Activated CD4-positive, alpha-beta T cell treated with anti-CD3 and anti-CD28 coated beads for 36 hours (primary cell): ENCODE measurements at places on chromosomes 4 and X.
A peak's percentile ranks its signal among the peaks of the same experiment; 100 is the strongest.

GRCh38 chr4:153750197-153750817, 9.5 kb downstream of the RNF175 start:
- peak; percentile 81 for DNase-seq

DNA sequence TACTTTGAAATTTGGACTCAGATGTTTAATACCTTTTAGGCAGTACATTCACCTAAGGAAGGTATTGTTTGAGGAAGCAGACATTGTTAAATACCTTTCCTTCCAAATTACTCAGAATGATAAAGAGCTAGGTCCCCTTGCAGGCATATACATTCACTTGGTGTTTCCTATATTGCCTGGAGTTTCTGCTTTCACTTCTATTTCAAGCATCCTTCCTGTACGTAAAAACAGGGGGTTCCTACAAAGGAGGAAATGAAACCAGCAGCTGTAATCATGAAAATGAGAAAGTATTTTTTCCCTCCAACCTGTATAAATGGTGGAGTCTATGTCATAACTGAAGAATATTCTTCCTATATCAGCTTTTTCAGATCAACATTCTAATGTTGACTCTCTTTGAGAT, 90.4 kb upstream of the RASGEF1B start:
- no peak for DNase-seq

DNA sequence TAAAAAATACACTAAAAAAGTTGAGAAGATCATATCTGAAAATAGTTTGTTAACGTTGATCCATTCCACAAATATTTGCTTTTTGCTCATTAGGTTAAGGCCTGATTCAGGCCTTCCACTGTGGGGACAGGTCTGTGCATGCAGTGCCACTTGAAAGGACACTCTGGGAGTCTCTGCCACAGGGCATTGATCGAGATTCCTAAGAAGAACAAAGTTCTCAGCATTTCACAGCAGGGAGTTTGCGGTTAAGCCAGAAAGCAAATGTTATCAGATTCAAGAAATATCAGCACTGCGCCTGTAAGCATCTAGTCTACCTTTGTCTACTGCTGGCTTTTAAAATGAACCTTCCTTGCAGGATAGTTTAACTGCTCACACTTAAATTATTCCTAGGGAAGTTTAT, 62.2 kb upstream of the TNIP3 start:
- DNase-seq: no peak

GRCh38 chrX:19152762-19153161, 30.5 kb upstream of the ADGRG2 start:
- no peak for DNase-seq

GRCh38 chr4:108828620-108829019, 65.8 kb upstream of the ETNPPL start:
- no peak for DNase-seq

DNA sequence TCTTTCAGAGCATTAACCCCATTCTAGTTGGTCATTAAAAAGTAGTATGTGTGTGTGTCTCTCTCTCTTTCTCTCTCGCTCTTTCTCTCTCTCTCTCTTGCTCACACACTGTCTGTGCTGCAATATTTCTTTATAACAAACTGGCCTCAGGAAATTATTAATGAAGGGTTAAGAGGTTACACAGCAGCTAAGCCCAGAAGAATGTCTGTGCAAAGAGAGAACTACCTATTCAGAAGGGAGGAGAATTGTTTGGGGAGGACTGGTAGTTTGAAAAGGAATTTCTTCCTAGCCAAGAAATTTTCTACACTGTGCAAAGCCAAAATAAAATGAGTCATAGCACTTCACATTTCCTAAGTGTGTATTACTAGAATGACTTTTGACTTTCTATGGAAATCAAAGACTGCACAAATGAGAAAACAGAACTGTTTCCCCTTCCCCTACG, 22.2 kb downstream of the PDGFC start:
- DNase-seq: no peak

DNA sequence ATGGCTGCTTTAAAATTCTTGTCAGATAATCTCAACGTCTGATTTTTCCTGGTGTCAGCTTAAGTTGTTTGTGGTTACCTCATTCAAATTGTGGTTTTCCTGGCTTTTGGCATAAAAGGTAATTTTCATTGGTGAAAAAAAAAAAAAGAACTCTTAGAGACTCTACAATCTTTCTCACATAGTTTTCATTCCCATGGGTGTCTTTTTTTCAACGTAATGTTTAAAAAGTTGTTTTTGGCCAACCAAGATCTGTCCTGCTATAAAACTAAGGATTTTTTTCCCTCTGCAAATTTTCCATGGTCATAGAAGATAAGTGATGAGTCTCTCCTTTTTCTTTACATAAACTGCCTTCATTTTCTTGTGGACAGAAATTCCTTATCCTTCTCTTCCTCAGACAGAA, 28.9 kb upstream of the RPS6KA6 start:
- no peak for DNase-seq

- DNase-seq: no peak
Observed at GRCh38 chrX:55731826-55732225, 14.3 kb downstream of the RRAGB start.

- DNase-seq: no peak
Observed at GRCh38 chr4:70709611-70710205, 12.1 kb upstream of the RUFY3 start.

DNA sequence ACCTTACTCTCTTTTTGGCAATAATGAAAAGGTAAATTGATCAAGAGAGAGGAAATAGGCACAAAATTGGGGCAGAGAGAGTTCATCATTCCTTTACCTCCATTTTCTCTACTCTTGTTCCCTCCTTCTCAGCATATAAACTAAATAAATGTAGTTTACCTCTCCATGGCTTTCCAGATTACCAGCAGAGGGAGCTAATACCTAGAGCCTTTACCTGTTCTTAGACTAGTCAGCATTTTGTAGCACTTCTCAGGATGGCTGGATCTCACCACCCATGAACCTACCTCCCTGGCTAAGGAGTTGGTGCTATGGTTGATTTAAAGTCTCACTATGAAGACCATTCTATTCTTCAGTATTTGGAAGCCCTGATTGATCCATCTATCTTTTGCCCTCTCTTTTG, 15.7 kb downstream of the OFD1 start:
- peak; percentile 10 for DNase-seq

- DNase-seq: no peak
Observed at GRCh38 chr4:94590493-94590892, 138.8 kb downstream of the PDLIM5 start.

- no peak for DNase-seq
Observed at GRCh38 chrX:153930011-153930910, 4.2 kb upstream of the ARHGAP4 start.

DNA sequence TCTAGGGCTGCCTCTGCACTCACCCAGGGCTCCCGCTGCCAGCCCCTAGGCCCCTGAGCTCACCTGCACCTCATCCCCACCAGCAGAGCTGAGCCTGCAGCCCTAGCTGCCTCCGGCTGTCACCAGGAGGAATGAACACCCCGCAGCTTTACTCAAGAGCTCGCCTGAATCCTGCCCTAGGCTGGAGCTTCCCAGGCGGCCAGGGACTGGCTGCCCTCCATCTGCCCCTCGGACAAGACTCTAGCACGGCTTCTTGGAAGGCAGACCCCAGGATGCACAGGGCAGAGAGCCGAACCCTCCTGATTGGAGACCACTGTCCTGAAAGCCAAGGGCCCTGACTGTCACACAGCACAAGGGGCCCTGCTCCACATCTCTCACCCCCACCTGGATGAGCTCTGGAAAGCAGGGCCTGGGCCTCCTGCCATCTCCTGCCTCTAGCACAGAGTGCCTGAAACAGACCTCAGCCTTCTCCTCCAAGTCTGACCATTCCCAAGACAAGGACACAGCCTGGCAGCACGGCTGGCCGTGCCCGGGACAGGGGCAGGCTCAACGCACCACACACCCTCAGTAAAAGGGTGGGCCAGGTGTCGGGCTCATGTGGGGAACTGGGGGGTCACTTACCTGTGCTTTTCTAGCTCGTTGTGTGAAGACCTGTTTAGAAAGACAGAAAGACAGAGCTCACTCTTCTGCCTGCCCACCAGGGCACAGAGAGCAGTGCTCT, 4.4 kb downstream of the MXD4 start:
- DNase-seq: peak; percentile 3

- DNase-seq: no peak
Observed at GRCh38 chr4:188485906-188486305, 346.7 kb downstream of the TRIML1 start.

DNA sequence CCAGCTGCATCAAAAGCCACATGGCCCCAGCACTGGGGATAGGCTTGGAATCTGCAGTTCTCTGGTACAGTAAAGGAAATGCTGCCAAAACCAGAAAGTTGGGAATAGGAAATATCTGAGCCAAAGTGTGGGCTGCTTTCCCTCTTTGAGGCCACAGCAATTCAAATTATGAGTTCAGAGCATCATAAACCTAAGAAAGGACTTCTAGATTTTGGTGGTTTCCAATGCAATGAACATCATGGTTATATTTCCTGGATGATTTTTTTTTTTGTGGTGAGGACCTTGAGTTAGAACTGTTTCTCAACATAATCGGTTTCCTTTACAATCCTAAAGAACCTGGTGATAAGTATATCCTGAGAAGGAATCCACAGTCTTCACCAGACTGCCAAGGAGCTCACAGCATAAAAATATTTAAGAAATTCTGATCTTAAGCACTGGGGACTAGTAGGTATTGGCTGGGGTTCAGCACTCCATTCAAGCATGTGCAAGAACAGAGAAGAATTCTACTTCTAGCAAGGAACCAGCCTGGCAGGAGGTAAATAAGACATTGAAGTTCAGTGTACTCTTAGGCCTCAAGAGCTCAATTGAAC, 29.8 kb upstream of the ARHGAP24 start:
- no peak for DNase-seq

GRCh38 chr4:26367811-26368210, 47.0 kb downstream of the RBPJ start:
- no peak for DNase-seq

GRCh38 chr4:71221510-71222466, 117.0 kb upstream of the SLC4A4 start:
- no peak for DNase-seq

DNA sequence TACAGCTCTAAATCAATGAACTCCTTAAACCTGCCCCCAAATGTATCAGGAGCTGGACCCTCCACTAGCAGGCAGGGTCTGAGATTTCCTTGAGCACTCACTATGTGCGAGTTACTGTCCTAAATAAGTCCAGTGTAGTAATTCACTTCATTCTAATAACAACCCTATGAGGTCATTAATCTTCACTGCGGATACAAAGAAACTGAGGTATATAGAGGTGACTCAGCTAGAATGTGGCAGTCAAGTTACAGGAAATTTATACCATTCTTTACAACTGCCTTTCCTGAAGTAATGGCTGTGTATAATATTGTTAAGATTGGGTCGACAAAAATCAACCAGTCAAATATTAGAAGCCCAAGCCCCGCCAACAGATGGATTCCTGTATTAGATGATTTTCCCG, 473.9 kb upstream of the FTHL17 start:
- DNase-seq: no peak

DNA sequence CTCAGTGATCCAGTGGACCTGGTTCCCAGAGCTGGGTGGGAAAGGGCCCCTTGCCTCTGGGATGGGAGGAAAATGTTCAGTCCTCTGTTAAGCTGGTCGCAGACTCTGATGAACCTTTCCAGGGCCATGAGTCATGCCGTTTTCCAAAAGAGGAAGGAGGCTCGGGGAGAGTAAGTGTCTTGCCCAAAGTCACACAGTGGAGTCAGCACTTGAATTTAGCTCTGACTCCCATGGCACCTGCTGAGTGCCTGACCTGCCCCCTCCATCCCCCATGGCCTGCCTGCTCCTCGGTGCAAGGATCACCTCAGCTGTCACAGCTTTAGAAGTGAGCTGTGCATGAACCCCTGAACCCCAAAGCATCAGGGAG, 14.0 kb upstream of the KIAA0232 start:
- DNase-seq: no peak

GRCh38 chrX:105098201-105098600, 122.3 kb downstream of the TEX13A start:
- no peak for DNase-seq

GRCh38 chrX:118718737-118719136, 8.7 kb upstream of the IL13RA1 start:
- no peak for DNase-seq

- DNase-seq: no peak
Observed at GRCh38 chrX:72031634-72032033, 100.1 kb downstream of the RTL5 start.

GRCh38 chr4:30867427-30867826, 147.3 kb downstream of the PCDH7 start:
- no peak for DNase-seq

- no peak for DNase-seq
Observed at GRCh38 chrX:97027384-97027922, 143.7 kb downstream of the RPA4 start.

DNA sequence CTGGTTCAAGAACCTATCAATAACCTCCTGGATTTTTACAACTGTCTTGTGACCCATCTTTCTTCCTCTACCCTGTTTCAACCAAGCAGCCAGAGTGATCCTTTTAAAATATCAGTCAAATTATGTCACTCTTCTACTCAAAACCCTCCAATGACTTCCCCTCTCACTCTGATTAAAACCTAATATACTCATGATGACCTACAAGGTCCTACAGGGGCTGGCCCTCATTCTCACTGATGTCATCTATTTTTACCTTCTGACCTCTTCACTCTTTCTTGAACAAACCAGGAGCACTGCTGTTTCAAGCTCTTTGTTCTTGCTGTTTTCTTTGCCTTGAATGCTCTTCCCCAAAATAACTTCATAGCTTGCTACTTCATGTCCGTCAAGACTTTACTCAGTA, 48.5 kb downstream of the ARHGEF38 start:
- DNase-seq: no peak

DNA sequence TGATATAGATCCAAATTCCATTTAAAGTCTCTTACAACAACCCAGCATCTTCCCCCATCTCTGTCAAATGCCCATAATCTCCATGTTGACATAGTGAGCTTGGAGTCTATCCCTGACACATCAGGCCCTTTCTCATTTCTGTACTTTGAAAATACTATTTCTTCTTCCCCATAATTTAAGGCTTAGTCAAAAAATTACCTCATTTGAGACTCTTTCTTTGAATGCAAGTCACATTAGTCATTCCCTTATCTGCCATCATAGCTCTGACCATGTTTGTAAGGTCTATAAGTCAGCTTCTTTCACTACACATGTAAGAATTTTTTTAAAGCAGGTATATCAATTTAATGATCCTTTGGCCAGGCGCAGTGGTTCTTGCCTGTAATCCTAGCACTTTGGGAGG, 99.9 kb downstream of the DDX60 start:
- DNase-seq: no peak

GRCh38 chr4:150570862-150571261, 11.1 kb upstream of the MAB21L2 start:
- DNase-seq: no peak

GRCh38 chr4:185874516-185875230, 62.7 kb upstream of the SORBS2 start:
- no peak for DNase-seq

DNA sequence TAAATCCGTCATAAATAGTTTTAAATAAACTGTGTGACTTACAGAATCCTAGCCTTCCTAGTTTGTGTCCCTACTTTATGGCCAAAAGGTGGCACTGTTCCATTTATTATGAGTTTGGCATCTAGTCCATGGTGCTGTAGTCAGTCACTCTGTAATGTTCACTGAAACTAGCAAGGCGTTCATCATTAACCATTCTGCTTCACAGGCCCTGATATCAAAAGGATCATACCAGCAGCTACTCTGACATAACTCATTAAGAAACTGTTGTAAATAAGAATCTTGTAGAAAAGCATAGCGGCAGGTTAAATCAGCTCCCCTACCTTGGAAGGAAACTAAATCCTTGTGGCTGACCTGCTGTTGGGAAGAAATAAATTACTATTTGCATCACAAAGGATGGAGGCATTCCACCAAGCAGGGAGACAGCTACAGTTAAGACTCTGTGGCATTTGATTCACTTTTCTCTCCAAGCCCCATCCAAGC, 919.6 kb upstream of the DIAPH2 start:
- DNase-seq: no peak

- no peak for DNase-seq
Observed at GRCh38 chr4:108794136-108794535, 31.3 kb upstream of the ETNPPL start.
